ENCODE measurements at places on chromosomes 5 and 9.

DNA sequence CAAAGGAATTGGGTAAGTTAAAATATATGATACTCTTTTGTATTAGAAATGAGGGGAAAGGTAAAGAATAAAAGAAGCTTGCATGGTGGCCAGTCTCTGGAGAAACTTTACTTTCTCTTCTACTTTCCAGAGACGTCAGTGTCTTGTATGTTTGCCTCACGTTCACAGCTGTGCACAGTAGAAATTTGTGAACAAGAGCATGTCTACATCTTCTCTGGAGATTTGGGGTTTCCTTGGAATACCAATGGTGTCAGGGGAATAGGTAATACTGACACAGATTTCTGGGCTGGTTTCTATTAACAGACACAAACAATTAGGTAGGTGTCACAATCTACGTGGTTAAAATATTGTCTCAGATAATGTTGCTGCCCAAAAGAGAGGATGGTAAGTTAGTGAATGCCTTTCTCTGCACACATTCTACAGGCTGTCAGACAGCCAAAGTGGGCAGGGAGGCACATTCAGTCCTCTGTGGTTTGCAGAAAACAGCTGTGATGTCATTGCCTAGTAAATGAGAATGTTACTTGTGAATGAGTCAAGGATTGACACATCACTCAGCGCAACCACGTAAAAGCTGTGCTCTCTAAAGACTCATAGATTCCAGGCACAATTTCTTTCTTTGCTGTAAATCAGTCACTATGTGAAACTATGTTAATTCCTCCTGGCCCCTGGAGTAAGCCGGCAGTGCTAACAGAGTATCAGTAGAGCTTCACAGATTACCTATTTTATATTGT is 397.1 kb downstream of the MAN2A1 start:
- peak; percentile 3 for DNase-seq

DNA sequence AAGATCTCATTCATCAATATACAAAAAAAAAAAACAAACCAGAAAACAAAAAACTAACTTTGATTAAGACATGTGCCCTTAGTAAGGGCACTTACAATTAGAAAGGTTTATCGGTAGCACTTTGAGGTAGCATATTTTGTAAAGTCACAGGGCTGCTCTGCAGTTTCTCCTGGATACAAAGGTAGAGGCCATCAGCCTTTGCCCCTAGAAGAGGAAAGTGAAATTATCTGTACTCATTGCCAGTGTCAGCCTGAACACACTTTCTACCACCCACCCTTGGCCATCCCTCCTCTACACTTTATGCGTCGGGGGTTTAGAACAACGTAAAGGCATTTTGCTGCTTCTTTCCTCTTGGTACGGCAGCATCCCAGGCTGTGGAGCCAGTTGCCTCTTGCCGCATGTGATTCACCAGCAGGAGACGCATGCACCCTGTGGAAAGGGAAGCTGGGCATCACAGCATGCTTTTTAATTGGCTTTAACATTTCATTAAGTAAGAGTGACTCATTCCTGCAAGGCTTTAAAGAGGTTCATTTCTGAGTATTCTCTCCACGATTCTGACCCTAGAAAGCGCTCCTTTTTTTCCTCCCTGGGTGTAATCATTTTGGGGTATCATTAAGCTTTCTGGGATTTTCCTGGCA is 84.6 kb downstream of the CEMIP2 start:
- peak; percentile 61 for DNase-seq

DNA sequence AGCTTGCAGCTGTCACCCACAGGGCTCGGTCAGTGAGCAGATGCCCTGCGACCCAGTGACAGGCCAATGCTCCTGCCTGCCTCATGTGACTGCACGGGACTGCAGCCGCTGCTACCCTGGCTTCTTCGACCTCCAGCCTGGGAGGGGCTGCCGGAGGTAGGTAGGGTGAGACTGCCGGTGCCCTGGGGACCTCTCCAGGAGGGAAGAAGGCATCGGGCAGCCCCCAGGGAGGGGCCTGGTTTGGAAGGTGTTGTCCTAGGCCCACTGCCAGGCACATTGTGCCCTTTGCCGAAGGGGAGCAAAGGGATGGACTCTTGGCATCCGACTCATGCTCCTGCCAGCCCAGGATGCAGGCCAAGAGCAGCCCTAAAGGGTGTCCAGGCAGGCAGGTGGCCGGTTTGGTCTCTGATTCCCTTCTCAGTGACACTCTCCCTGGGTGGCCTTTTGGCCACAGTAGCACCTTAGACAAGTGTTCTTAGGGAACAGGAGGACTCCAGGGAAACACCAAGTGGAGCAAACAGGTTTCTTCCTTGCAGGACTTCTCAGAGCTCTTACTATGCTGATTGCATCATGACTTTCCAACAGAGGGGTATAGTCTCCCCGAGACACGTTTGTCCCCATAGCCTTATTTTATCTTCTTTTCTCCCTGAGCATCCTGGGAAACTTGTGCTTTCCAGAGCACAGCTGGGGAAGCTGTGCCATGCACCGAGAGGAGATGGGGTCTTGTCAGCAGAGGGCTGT is 28.1 kb upstream of the AIF1L start:
- no peak for DNase-seq

GRCh38 chr5:93890657-93891056 is 149.3 kb upstream of the POU5F2 start:
- no peak for DNase-seq

GRCh38 chr9:129777769-129778130 is 24.9 kb upstream of the PTGES start:
- no peak for DNase-seq

- DNase-seq: no peak
Observed at GRCh38 chr9:6787793-6788161, 30.0 kb downstream of the KDM4C start.

DNA sequence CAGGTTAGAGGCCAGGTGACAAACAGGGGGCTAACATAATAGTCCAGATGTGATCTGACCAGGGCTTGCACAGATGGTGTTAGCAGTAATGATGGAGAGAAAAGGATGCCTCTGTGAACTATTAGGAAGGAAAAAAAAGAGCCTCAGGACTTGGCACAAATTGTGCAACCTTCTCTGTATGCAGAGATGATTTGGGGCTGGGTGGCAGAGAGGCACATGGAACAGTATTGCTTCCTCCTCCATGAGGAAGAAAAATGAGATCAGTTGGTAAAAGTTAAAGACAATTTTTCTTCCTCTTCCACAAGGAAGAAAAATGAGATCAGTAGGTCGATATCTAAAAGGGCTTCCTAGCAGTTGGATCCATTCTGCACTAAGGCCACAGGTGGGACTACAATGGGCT is 13.9 kb upstream of the ANXA6 start:
- no peak for DNase-seq

- DNase-seq: no peak
Observed at GRCh38 chr5:62268234-62268633, 37.8 kb upstream of the KIF2A start.

GRCh38 chr5:128636361-128636760 is 98.3 kb upstream of the FBN2 start:
- DNase-seq: no peak

DNA sequence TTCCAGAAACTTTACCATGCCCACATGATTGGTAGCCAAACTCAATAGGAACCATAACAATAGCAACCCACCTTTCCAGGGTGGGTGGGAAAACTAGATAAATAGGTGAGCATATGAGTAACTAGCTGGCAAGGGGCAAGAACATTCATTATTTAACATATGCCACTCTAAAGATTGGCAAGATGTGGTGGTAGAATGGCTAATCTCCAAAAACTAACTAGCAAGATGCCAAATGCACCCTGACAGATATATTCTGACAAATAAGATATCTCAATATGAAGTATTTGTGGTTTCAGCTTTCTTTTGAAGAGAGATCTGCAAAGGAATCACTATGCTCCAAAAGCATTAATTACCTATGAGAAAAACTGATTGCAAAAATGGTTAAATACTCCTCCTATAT is 895.6 kb downstream of the TLE1 start:
- DNase-seq: no peak

DNA sequence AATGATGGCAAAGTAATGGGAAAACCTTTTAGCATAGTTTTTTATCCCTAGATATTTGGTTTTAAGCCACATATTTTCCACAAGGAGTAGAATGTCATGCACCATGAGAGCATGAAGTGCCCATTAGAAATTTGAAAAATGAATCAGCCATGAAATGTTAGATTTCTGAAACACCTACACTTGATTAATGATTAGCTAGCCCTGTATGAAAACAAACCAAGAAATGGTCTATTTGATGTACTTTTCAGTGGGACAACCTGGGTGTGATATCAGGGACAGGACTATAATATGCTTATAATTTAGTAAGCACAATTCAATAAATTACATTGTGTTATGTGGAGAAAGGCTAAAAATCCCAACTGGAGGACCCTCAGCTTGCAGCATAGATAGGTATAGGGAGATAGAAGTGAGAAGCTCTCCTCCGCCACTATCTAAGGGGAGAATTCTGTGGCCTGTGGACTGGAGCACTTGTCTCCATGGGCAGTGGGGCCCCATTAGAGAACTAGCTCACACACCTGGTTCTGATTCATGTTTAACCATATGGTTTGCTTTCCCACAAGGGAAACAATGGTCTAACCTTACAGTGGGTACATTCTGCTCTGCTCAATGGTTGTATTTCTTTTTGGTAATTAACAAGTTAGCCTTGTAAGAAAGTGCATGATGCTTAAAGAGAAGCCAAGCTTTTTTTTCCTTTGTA is 35.2 kb downstream of the NUP214 start:
- no peak for DNase-seq

DNA sequence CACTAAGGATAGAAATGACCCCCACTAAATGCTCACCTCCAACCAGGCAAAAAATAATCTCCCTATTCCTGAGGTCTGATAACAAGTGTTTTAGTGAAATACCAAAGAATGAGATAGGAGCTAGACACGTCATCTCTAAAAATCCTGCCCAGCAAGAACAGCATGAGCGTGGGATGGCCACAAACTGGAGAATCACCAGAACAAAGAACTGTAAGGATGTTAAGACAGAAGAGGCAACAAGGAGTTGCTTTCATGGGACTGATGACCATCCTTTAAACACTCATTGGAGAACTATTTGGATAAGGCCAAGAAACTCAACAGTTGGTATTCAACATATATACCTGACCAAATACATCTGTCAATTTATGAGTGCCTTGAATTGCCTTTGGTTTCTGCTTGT is 113.7 kb downstream of the RASEF start:
- DNase-seq: no peak

DNA sequence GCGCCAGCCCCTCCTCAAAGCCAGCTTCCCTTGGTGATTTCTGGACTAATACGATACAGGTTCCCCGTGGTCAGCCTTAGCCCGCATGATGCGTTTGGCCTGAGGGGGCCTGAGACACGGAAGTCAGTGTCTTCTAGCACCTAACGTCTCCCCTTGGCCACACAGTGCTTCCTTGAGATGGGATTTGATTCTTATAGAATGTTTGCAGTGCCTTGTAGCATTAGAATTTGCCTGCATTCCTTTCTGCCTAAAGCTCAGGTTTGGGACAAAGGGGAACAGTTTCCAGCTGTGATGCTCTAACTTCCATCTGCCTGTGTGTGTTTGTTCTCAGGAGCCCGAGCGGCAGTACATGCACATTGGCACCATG is 34.4 kb downstream of the CFAP90 start:
- no peak for DNase-seq

- DNase-seq: no peak
Observed at GRCh38 chr5:57414857-57415256, 67.8 kb downstream of the ACTBL2 start.

DNA sequence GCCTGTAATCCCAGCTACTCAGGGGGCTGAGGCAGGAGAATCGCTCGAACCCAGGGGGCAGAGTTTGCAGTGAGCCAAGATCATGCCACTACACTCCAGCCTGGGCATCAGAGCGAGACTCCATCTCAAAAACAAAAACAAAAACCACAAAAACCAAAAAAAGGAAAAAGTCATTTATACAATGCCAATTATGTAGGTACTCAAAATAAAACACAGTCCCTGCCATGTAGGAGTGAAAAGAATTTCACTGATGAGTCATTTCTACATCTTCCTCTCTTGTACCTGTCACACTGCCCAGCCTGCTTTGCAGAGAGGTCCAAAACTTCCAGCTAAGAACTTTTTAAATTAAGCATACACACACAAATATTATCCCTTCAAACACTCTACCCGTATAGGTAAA is 215.8 kb downstream of the EPB41L4A start:
- no peak for DNase-seq

- DNase-seq: no peak
Observed at GRCh38 chr5:6235726-6236125, 142.6 kb downstream of the MED10 start.

DNA sequence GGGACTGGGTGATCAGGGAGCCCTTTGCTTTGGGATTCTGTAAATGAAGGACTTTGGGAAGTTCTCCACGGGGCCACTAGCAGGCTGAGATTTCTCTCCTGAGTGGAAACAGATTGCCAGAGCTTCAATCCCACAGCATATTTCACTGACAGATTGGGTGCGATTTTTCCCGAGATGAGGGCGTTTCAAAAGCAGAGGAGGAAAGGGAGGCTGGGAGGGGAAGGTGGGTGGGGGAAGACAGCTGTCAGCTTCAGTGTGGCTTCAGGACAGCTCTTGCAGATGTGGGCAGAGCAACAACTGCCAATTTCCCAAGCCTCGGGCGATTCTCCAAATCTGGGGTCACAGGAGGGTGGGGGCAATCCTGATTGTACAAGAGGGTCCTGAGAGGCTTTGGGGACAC is 258.5 kb upstream of the ADRA1B start:
- no peak for DNase-seq

GRCh38 chr5:10315201-10315600 is 7.5 kb upstream of the CMBL start:
- no peak for DNase-seq

DNA sequence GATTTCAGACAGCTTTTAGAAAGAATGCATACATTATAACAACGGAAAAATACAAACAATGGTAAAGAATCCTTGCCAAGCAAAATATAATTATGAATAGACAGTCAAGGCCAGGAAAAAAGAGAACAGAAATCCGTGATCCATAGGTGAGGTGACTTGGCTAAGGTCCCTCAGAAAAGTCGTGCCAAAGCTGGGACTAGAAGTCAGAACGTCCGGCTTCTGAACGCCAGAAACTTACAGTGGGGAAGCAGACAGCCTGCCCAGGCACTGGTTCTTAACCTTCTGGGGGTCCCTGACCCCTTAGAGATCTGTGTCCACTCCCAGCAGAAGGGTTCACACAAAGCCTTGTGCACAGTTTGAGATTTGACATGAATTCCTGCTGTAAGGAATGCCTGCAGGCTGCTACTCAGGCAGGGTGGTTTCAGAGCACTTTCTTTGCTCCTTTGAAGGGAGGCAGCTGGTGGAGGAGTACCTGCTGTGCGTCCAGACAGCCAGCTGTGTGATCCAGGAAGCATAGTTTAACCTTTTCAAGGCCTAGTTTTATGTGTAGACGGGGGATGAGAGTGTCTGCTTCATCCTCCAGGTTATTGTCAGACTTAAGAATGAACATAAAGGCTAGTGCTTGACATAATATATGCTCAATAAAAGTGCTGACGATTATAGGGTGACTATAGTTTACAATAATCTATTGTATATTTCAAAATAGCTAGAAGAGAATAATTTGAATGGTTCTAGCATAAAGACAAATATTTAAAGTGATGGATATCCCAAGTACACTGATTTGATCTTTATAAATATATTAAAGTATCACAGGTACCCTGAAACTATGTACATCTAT is 852 bp downstream of the ARHGEF37 start:
- DNase-seq: no peak

GRCh38 chr5:180636016-180636402 is 13.4 kb downstream of the FLT4 start:
- DNase-seq: no peak
